Muscle of leg (tissue), 16 donors: ENCODE measurements at places on chromosomes 13 and 19.
A peak's percentile ranks its signal among the peaks of the same experiment; 100 is the strongest.

DNA sequence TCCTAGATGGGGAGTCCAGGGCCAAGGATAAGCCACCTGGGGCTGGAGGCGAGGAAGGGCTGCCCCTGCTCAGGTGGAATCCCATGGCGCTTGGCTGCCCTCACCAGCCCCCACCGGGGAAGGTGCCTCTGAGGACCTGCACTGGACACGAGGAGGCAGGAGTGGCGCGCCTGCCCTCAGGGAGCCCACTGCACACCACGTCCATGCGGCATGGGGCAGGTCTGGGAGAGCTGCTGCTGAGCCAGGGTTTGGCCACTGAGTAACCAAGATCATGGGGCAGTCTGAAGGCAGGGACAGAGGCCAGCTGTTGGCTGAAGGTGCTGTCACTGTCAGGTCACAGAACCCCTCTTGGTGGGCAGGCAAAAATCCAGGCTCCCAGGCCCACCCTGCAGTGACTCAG is 25.9 kb downstream of the ELAVL1 start:
- H3K4me3 ChIP-seq = no peak overlapping the region
- H3K36me3 ChIP-seq = peaks cover 92% of the 10 kb centered on the region
- no peak overlapping the region for H3K27ac ChIP-seq
- DNase-seq = no peak
- no peaks in the 10 kb centered on the region for H3K4me1 ChIP-seq

GRCh38 chr19:5480427-5480836 is 25.2 kb downstream of the ZNRF4 start:
- DNase-seq = no peak
- peaks cover 30% of the 10 kb centered on the region for H3K27me3 ChIP-seq
- H3K27ac ChIP-seq = no peak overlapping the region
- H3K36me3 ChIP-seq = no peaks in the 10 kb centered on the region
- peaks cover 5% of the 10 kb centered on the region for H3K4me1 ChIP-seq
- H3K4me3 ChIP-seq = no peak overlapping the region

DNA sequence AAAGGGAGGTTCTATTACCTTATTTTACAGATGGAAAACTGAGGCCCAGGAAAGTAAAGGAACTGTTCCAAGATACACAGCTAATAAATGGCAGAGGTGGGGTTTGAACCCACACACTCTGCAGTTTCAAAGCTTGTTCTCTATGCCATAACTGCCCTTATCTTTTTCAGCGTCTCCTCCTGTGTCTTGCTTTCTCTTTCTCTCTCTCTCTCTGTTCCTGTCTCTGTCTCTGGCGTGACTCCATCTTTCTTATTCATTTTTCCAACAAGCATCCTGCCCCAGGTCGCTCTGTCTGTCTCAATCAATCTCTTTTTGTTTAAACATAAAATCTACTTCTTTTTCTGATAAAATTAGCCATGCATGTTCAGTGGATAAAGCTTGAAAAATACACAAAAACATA is 3.2 kb upstream of the IFNL4 start:
- peaks cover 8% of the 10 kb centered on the region for H3K4me1 ChIP-seq
- no peak for DNase-seq
- peaks cover 60% of the 10 kb centered on the region for H3K27me3 ChIP-seq
- H3K36me3 ChIP-seq = no peaks in the 10 kb centered on the region
- H3K27ac ChIP-seq = no peak overlapping the region

DNA sequence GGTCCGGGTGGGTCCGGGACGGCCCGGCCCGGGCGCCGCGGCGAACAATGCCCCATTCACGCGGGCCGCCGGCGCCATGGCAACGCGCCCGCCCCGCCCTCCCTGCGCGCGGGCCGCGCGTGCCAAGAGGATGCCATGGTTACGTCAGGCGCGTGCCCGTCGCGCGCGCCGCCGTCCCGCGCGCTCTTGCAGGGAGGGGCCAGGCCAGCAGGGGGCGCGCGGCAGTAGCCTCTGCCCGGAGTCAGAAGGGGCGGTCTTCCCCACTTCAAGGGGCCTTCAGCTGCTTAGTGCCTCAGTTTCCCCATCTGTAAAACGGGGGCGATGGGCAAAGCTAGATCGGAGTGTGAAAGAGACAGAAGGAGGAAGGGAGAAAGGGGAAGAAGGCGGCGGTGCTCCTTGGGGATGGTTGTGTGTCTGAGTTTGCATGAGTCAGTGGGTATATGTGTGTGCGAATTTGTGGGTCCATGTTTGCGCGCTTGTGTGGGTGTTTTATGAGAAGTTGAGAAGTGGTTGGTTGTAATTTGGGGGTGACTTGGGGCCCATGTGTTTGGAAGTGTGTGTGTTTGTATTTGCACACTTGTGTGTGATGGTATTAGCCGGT is 11.6 kb upstream of the NFIX start:
- peak; percentile 83 for DNase-seq
- peaks cover 30% of the 10 kb centered on the region for H3K4me1 ChIP-seq
- H3K27me3 ChIP-seq = no peaks in the 10 kb centered on the region
- H3K4me3 ChIP-seq = peak overlapping the region; percentile 36

- no peak overlapping the region for H3K4me3 ChIP-seq
- H3K36me3 ChIP-seq = no peaks in the 10 kb centered on the region
- no peak for DNase-seq
These were observed 357.3 kb downstream of the KLF5 start for GRCh38 chr13:73416093-73416492.

DNA sequence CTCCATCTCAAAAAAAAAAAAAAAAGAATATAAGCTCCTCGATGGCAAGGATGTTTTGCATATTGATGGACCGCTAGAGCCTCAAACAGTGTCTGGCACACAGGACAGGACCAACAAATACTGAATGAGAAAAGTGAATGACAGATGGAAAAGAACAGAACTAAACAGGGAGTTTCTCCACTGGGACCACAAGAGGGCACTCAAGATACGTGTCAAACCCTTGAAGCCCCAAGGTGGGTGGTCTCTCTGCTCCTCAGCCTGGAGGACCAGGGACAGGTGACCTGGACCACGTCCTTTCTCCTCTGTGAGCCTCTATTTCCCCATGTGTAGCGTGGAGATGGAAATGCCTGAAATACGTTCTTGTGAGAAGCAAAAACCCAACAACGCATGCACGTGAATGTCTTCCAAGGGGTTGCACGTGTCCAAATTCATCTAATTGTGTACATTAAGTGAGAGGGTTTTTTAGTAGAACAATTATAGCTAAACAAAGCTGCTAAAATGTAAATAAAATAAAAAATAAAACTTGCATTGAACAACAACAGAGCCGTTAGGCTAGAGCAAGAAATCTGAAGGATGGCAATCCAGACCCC is 5.7 kb upstream of the CDC42EP5 start:
- H3K4me3 ChIP-seq = no peak overlapping the region
- H3K4me1 ChIP-seq = peaks cover 3% of the 10 kb centered on the region
- H3K27ac ChIP-seq = no peak overlapping the region
- peaks cover 2% of the 10 kb centered on the region for H3K27me3 ChIP-seq
- DNase-seq = peak; percentile 59
- no peaks in the 10 kb centered on the region for H3K36me3 ChIP-seq

DNA sequence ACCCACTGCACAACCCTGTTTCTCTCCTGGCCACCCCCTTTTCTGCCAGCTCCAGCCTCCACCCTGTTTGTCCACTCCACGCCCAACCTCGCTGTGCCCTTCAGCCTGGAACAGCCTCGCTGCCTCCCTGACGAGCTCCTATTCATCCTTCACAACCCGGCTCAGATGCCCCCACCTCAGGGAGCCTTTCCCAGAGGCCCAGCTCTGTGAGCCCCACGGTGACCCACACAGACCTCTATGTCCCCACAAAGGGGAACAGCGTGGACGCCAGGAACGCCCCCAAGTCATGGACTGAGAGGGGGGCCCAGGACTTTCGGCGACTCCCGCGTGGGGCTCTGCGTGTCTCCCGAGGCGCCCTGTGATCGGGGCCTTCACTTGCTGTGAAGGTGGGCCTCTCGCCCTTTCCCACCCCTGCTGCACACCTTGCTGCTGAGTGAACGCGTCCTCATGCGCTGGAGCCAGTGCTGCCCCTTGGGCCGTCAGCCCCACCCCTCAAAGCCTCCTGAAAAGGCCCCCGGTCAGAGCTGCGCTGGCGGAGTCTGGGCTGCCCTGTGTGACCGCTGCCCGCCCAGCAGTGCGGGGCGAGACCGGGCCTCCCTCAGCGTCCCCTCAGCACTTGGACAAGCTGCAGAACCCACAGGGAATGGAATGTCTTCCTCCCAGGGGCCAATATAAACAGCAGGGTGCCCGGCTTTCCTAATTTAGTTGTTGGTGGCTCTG is 40.0 kb downstream of the ADPRHL1 start:
- peaks cover 13% of the 10 kb centered on the region for H3K27me3 ChIP-seq
- no peak for DNase-seq
- H3K27ac ChIP-seq = peak overlapping the region; percentile 72
- H3K4me3 ChIP-seq = no peak overlapping the region
- peaks cover 53% of the 10 kb centered on the region for H3K4me1 ChIP-seq

DNA sequence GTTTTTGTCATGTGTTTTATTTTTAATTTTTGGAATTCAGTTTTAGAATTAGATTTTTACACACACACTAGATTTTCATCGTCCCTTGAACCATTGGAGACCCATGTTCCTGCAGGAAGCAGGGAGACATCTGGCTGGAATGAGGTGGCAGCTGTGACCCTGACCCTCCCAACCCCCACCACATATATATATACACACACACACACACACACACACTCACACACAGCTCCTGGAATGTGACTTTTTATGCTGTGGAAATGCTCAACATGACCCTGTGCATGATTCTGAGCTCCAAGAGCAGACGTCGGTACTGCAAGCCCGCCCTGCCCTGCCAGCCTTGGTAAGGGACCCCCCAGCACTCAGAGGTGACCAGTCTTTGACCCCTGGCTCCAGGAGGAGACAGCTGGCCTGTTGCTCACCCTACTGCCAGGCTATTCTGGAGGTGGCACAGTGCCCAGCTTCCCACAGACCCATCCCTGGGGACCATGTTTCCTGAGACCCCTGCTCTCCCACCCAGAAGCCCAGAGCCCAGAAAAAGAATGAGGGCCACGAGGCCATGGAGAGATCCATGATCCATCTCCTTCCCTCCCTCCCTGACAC is 103.2 kb upstream of the VSTM2B start:
- no peaks in the 10 kb centered on the region for H3K36me3 ChIP-seq
- DNase-seq = no peak
- peaks cover 20% of the 10 kb centered on the region for H3K4me1 ChIP-seq
- no peak overlapping the region for H3K4me3 ChIP-seq

DNA sequence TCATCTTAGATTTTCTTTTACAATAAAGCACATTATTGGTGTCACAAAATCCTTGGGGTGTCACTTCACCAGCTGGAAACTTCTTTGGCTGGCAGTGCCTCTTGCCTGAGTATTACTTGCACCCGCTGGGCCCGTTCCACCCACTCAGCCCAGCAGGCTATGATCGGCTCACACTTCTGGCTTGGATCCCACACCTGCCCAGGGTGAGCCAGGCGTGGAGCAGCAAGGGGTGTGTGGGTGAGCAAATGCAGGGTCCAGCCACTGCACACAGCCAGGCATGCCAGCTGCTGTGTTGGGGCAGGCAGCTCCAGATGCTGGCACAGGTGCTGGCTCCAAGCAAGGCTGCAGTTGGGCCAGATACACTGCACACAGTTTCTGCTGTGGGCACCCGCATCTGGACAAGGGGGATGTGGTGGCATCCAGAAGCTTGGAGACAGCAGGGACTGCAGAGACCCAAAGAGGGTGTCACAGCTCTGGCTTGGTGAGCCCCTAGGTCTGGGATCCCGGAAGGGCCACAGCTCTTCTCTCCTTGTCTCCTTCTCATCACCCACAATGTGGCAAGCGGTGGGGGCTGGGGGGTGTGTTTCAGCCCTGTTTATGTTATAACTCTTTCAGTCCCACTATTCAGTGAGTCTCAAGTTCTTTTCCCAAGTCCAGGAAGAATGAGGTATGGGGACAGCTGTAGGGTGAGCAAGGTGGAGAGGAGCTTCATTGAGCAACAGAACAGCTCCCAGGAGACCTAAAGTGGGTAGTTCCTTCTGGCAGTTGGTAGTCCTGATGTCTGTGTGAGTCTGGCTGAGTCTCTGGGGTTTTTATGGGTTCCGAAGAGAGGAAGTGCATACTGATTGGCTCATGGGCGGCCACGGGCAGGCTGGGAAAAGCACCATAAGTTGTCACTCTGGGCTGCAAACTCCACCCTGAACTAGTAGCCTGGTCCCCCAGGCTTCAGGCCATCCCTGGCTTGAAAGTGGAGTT is 25.3 kb upstream of the TBC1D4 start:
- H3K4me1 ChIP-seq = peaks cover 4% of the 10 kb centered on the region
- peak; percentile 36 for DNase-seq
- no peak overlapping the region for H3K4me3 ChIP-seq
- no peaks in the 10 kb centered on the region for H3K27me3 ChIP-seq
- no peak overlapping the region for H3K27ac ChIP-seq
